ENCODE measurements at places on chromosomes 1 and 21.

- DNase-seq: no peak
Observed at GRCh38 chr1:1773874-1774273, 4.4 kb downstream of the NADK start.

DNA sequence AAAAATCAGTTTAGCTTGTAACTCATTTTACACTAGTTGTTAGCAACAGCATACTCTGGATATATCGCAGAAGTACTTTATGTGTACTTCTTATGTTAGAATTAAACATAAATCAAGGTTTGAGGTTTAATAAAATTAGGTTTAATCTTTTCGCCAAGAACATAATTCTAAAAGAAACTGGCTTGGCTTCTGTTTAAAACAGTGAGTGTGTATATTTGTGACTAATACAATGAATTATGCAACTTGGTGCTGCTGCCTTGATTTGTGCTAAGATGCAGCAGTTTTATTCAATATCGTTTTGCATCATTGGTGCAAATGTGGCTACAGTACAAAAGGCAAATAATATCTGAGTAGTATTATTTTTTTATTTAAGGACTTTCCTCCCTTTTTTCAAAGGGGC lies 44.8 kb downstream of the USP25 start:
- DNase-seq: no peak

DNA sequence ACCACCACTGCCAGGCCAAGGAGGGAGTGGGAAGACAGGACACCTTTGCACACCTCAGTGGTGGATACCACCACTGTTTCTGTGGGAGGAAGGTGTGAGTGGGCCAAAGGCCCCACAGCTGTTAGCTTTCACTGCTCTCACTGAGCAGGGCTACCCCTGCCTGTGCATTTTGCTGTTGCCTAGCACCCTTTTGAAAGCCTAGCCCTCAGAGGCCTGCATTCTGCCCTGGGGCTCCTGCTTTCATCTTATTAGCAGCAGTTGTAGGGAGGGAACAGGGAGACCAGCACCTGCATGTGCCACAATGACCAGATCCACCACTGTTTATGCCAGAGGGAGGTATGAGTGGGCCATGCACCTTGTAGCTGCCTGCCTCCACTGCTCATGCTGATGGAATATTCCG lies 110.9 kb upstream of the C21orf91 start:
- DNase-seq: no peak

DNA sequence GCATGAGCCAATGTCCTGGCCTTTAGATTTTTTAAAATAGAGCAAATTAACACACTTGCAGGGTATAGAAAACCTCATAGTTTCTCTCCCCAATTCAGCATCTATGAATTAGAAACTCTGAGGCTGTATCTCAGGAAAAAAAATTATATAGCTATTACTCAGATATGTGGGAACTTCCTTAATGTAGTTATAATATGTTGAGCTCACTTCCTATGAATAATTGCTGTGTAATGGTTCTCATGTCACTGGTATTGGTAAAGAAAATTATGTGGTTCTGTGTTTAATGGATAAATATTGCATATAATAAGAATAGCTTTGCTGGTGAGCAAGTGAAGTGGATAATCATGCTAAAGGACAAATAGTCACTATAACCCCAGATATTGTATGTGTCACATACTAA lies 2019.8 kb downstream of the NCAM2 start:
- no peak for DNase-seq

GRCh38 chr1:201173736-201174135 lies 16.9 kb upstream of the IGFN1 start:
- DNase-seq: no peak

DNA sequence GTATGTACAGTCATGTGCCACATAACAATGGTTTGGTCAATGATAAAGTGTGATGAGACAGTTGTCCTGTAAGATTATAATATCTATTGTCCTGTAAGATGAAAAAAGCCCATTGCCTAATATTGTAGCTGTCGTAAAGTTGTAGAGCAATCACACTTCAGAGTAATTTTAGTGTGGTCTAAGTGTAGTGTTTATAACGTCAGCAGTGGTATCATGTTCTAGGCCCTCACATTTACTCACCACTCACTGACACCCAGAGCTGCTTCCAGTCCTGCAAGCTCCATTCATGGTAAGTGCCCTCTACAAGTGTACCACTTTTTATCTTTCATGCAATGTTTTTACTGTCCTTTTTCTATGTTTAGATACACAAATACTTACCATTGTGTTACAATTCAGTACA lies 259.9 kb upstream of the RAB4A start:
- no peak for DNase-seq

GRCh38 chr1:230773396-230774033 lies 26.3 kb downstream of the CAPN9 start:
- DNase-seq: no peak

GRCh38 chr1:208748387-208749165 lies 504.4 kb upstream of the PLXNA2 start:
- DNase-seq: no peak

Measured in central memory CD4-positive, alpha-beta T cell (primary cell).